ENCODE measurements at places on chromosomes 4 and X. TPM values are rescaled to one million over a fixed set of nuclear protein-coding genes. Genes with fewer than 3 reads are reported as not detected.

The NFKB1 gene
- total RNA-seq = 230 TPM

The CYSLTR1 gene
- total RNA-seq = 0.45 TPM

The MND1 gene
- 48.0 TPM for total RNA-seq

The NEUROG2 gene
- 0.13 TPM for total RNA-seq

The KLHL13 gene
- total RNA-seq = 2.2 TPM

The HELT gene
- not detected for total RNA-seq

The ENAM gene
- not detected for total RNA-seq

The VSIG4 gene
- total RNA-seq = not detected

The MAP3K15 gene
- total RNA-seq = 1.8 TPM

The SLITRK4 gene
- total RNA-seq = not detected

The PDGFC gene
- total RNA-seq = not detected

The CISD2 gene
- 32.3 TPM for total RNA-seq

The SNCA gene
- not detected for total RNA-seq

The FAAH2 gene
- total RNA-seq = 1.7 TPM

The LRCH2 gene
- not detected for total RNA-seq

The VGLL1 gene
- total RNA-seq = not detected

The ARHGEF9 gene
- 16.5 TPM for total RNA-seq

The IL13RA2 gene
- not detected for total RNA-seq

The PRR32 gene
- not detected for total RNA-seq

The FHDC1 gene
- total RNA-seq = 0.11 TPM

The CFAP97 gene
- 48.5 TPM for total RNA-seq

The JAKMIP1 gene
- total RNA-seq = 6.3 TPM

The ENPP6 gene
- 0.40 TPM for total RNA-seq

The TMEM255A gene
- not detected for total RNA-seq

The CXXC4 gene
- not detected for total RNA-seq

The NUP62CL gene
- 3.7 TPM for total RNA-seq

The NSG1 gene
- total RNA-seq = 5.6 TPM

The PABPC1L2A gene
- total RNA-seq = not detected

The TBC1D9 gene
- not detected for total RNA-seq

The CTAG2 gene
- not detected for total RNA-seq

The ERVMER34-1 gene
- total RNA-seq = 0.07 TPM

The AFM gene
- total RNA-seq = not detected

The KIAA1210 gene
- not detected for total RNA-seq

The CSAG1 gene
- total RNA-seq = not detected

The FAM241A gene
- 4.1 TPM for total RNA-seq

The GPR173 gene
- 0.36 TPM for total RNA-seq

The TMEM150C gene
- total RNA-seq = not detected

The KCTD8 gene
- total RNA-seq = not detected

The TCEAL3 gene
- 5.6 TPM for total RNA-seq

The MAGEA11 gene
- total RNA-seq = not detected
